ENCODE measurements at places on chromosomes 3 and 15.
A peak's percentile ranks its signal among the peaks of the same experiment; 100 is the strongest.

DNA sequence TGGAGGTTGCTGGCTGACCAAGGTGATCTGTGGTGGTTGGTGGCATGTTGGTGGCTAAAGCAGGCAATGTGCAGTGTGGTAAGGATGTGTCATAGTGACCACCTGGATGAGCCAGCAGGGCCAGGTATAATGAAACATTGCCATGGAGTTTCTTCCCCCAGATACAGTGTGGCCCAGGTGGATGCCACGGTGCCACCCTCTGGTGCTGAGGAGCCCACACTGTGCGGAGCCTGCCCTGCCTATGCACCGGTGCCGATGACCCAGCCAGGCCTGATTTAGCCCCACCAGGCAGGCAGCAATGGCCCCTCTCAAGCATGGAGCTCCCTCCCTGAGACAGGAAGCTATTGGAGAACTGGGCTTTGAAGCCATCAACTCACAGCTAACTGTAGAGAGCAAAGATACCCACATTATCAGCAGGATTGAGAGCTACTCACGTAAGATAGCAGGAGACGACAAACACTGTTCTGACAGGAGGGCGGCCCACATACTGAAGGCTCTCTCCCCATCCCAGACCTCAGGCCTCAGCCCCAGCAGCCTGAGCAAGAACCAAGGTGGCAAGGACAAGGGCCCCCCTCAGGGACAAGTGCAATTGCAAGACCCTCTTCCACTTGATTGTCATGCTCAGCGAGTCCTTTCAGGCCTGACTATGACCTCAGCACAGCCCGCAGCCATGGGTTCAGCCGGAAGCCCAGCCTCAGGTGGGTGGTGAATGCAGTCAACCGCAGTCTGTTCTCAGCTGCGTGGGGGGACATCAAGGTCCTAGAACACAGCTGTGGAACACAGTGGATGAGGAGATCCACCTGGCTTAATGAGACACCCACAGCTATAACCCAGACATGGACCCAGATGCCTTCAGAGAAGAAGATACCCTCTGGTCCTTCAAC is 82.8 kb upstream of the CDV3 start:
- no peak for DNase-seq

DNA sequence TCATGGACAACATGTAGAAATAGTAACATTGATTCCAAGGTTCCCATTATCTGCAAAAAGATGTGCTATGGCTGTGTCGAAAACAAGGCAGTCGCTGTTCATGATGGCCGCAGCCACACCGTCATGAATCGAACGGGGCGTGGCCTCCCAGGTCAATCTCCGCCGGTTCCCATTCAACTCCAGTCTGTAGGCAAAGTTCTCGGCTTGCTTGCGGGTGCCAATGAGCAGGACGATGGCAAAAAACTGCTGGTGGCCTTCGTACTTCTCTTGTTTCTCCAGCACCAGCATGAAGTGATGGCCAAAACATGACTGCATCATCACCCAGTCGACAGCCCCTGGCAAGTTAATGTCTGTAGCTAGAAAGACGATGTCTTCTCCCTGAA is 20.8 kb downstream of the SIAH2 start:
- no peak for DNase-seq

DNA sequence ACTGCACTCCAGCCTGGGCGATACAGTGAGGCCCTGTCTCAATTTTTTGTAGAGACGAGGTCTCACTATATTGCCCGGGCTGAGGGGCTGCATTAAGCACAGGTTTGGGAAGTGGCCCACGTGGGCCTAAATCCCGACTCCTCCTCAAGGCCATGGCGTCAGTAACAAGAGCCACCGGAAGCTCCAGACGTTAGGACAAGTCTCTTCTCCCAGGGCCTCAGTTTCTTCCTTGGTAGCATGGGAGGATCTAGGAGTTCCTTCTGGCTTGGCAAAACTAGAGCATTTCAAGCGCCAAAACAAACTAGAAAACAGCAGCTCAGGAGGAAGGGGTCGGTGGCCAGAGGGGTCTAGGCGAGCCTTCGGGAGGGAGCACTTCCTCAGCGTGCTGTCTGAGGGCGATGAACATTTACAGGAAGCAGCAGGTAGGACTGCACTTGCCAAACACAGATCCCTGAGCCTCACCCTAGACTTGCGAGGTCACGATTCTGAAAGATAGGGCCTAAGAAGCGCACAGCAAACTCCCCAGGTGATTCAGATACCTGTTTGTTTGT is 536 bp downstream of the SNAPC5 start:
- DNase-seq = no peak

GRCh38 chr3:116405231-116405630 is 40.1 kb downstream of the LSAMP start:
- no peak for DNase-seq

DNA sequence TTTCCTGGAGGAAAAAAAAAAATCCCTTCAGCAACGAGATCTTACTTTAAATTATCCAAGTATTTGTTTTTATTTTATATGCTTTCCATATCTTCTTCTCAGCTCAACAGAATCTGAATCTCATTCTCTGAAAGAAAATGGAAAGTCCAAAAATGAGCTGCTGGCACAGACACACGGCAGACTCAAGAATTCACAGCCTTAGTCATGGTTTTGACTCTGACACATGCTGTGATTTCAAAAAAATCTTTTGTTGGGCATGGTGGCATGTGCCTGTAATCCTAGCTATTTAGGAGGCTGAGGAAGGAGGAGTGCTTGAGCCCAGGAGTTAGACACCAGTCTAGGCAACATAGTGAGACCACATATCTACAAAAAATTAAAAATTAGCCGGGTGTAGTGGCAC is 565.0 kb downstream of the MAGI1 start:
- DNase-seq = no peak

DNA sequence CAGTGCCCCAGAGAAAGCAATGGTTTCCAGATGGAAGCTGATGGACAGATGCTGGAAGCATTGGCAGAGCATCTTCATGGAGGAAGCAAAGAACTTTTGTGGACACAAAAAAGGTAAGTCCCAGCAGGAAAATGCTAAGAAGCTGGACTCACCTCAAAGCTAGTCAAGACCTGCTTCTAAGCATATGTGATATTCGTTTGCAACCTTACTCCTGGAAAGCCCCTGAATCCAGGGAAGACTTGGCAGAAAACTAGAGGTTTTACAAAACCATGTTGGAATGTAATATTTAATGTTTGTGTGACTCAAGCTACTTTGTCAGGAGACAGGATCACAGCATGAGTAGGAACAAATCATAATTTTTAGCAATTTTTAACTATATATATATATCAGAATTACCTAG is 288.2 kb downstream of the BCHE start:
- no peak for DNase-seq

DNA sequence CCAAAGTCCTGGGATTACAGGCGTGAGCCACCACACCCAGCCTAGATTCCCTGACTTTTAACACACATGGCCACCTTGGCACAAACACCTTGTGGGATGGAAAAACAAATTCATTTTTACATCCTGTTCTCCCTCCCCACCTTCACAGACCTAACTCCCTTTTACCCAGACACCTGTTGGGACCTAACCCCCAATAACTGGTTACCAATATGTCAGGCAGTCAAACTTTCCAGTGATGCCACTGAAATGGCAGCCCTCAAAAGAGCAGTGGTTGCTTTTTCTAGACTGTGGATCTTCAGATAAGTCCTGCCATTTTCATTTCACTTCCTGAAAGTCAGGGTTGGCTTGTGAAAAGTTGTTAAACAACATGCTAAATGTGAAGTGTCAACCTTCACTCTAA is 34.9 kb downstream of the SIN3A start:
- DNase-seq = no peak

DNA sequence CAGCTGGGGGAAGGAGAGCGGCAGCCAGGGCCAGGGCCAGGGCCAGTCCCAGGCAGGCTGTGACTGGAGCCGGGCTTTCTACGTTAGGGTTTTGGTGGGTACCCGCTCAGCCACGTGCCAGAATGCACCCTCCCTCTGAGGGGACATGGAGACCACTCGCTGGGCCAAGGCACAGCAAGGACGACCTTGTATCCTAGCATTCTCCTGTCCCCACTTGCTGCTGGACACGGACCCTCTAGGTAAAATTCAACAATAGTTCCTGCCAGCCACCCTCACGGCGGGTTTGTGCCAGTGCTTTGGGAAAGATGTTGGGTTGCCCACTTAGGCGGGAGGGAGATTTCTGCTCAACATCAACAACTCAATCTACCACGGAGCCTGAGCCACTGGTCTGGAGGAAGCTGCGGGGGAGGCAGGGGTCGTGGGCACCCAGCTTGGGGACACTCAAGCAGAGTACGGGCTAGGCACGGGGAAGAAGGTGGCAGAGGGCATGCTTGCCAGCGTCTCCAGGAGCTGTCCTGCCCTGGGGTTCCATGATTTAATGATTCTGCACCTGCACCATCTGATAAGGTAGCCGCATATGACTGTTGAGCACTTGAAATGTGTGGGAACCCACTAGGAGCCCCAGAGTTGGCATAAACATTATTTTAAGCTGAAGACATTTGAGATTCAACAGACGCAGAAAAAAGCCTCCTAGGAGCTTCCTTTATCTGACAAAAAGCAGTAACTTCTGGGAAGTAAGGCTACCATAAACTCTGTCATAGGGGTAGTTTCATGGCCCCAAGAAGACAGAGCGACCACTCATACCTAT is 22.5 kb upstream of the C15orf39 start:
- DNase-seq = no peak

DNA sequence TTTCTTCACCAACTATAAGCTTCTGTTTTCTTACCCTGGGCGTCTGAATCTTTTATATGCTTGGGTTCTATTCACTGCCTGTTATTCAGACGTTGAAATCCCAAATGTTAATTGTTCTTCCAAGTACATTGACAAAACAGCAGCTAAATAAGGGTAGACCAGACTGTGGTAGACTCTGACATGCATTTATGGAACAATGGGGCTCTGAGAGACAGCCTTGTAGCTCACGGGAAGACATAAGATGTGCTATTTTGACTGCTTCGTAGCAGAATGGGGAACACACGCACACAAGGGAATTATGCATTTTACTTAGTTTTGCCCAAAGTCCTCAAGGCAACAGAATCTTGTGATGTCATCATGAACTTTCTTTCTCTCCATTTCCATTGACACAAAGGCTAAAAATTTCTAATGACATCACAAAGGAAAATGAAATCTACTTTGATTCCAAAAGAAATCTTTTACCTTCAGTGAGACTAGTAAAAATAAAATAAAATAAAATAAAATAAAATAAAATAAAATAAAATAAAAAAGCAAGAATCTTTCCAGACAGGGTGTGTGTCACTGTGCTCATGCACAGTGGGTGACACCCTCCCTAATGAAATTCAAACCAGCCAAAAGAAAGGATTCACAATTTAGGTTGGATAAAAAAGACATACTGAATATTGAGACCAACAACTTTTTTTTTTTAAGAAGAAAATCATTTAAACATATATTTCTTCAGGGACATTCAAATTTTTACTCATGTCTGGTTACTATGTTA is 346.6 kb downstream of the ZBTB20 start:
- peak; percentile 17 for DNase-seq

- no peak for DNase-seq
Observed at GRCh38 chr3:29822071-29822470, 541.2 kb downstream of the RBMS3 start.

DNA sequence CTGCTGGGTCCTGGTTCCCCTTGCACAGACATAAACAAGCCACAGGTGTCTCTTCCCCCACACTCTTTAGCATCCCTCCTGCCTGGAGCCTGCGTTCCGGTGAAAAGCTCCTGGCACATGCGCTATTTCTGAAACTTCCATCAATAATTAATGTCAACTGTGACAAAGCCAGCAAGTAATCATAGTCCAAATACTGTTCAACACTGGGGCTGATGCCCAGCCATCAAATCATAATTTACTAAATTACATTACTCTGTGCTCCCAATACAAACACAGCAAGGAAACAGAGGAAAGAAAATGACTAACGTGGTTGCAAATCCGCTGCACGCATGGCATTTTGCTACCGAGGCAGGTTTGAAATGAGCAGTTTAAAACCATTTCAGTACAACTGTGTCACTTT is 294.7 kb downstream of the ERC2 start:
- DNase-seq = no peak

- no peak for DNase-seq
Observed at GRCh38 chr3:171459137-171459941, 866 bp downstream of the TNIK start.

GRCh38 chr3:129527262-129527661 is 1.2 kb upstream of the RHO start:
- no peak for DNase-seq

- no peak for DNase-seq
Observed at GRCh38 chr15:58731756-58732535, 17.6 kb downstream of the ADAM10 start.

GRCh38 chr15:81170511-81170910 is 26.2 kb upstream of the IL16 start:
- peak; percentile 39 for DNase-seq

Data from skin of body (tissue), 3 donors.